Right atrium auricular region (tissue), 2 donors: ENCODE measurements at places on chromosomes 5 and 9. TPM values are rescaled to one million over a fixed set of nuclear protein-coding genes. Genes with fewer than 3 reads are reported as not detected.

DNA sequence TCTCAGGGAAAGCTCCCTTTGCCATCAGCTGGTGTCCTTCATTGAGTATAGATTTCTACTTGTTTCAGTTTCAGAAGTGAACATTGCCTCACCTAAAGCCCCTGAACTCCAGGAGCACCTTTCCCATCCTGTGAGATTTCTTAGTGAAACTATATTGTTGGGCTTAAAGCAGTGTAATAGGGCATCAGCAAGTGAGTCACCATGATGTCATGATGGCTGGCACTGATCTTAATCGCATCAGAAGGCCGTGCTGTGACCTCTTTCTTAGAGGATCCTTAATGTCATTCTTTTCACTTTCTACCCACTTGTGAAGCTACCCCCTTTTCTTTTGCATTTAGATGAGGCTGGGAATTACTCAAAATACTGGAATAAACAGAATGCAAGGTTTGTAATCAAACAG, 401.3 kb downstream of the MTRR start:
- no peaks in the 10 kb centered on the region for H3K4me1 ChIP-seq
- H3K27me3 ChIP-seq: no peaks in the 10 kb centered on the region
- no peak for DNase-seq
- H3K27ac ChIP-seq: no peak overlapping the region
- no peaks in the 10 kb centered on the region for H3K36me3 ChIP-seq
- no peak overlapping the region for H3K4me3 ChIP-seq

DNA sequence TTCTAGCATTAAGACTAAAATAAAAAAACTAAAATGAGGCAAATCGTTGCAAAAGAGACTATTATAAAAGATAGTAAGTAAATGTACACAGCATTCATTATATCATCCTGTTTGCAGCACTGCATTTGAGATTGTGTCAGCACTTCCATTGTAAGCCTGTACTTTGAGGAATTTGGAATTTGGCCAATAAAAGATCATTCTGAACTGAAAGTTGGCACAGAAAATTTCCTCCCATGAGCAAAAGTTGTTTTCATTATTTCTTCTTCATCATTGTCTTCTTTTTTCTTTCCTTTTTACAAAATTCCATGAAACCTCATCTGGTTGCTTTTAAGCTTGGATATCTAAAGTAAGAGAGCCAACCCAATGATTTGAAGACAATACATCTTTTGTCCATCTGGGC, 199.3 kb upstream of the ADAMTSL1 start:
- no peak overlapping the region for H3K4me3 ChIP-seq
- H3K36me3 ChIP-seq: no peaks in the 10 kb centered on the region
- no peak for DNase-seq

PCDHB15 gene
- total RNA-seq: 3.2 TPM

- DNase-seq: no peak
- H3K4me1 ChIP-seq: peaks cover 21% of the 10 kb centered on the region
- H3K27me3 ChIP-seq: no peaks in the 10 kb centered on the region
- no peaks in the 10 kb centered on the region for H3K36me3 ChIP-seq
- H3K27ac ChIP-seq: no peak overlapping the region
- no peak overlapping the region for H3K4me3 ChIP-seq
Observed at GRCh38 chr5:131610198-131611063, 24.6 kb downstream of the RAPGEF6 start.

IQGAP2 gene
- 5.4 TPM for total RNA-seq

ADGRV1 gene
- total RNA-seq: 1.8 TPM

SLCO6A1 gene
- not detected for total RNA-seq

DNAJC18 gene
- 5.9 TPM for total RNA-seq

ITK gene
- 0.33 TPM for total RNA-seq

GRCh38 chr9:127588740-127589506, 23.2 kb upstream of the STXBP1 start:
- DNase-seq: no peak
- no peak overlapping the region for H3K27ac ChIP-seq
- no peaks in the 10 kb centered on the region for H3K27me3 ChIP-seq
- H3K4me1 ChIP-seq: no peaks in the 10 kb centered on the region
- H3K4me3 ChIP-seq: no peak overlapping the region

- no peaks in the 10 kb centered on the region for H3K4me1 ChIP-seq
- H3K4me3 ChIP-seq: no peak overlapping the region
- H3K27me3 ChIP-seq: no peaks in the 10 kb centered on the region
- H3K27ac ChIP-seq: no peak overlapping the region
Observed at GRCh38 chr9:34372467-34373011, 4.2 kb downstream of the MYORG start.

GRCh38 chr9:128043467-128043868, 23.7 kb downstream of the NAIF1 start:
- H3K27ac ChIP-seq: no peak overlapping the region
- DNase-seq: no peak
- no peaks in the 10 kb centered on the region for H3K27me3 ChIP-seq
- no peak overlapping the region for H3K4me3 ChIP-seq

- no peaks in the 10 kb centered on the region for H3K4me1 ChIP-seq
- no peak overlapping the region for H3K4me3 ChIP-seq
- no peak overlapping the region for H3K27ac ChIP-seq
Observed at GRCh38 chr9:91842358-91843049, 107.5 kb downstream of the ROR2 start.

GRCh38 chr9:99173570-99174504, 47.9 kb downstream of the ALG2 start:
- no peak overlapping the region for H3K27ac ChIP-seq
- H3K36me3 ChIP-seq: no peaks in the 10 kb centered on the region
- no peak for DNase-seq
- no peaks in the 10 kb centered on the region for H3K4me1 ChIP-seq

- H3K36me3 ChIP-seq: no peaks in the 10 kb centered on the region
- peaks cover 29% of the 10 kb centered on the region for H3K4me1 ChIP-seq
- H3K4me3 ChIP-seq: no peak overlapping the region
- no peak for DNase-seq
- no peak overlapping the region for H3K27ac ChIP-seq
Observed at GRCh38 chr5:98767581-98767980, 5.9 kb upstream of the RGMB start.

DNA sequence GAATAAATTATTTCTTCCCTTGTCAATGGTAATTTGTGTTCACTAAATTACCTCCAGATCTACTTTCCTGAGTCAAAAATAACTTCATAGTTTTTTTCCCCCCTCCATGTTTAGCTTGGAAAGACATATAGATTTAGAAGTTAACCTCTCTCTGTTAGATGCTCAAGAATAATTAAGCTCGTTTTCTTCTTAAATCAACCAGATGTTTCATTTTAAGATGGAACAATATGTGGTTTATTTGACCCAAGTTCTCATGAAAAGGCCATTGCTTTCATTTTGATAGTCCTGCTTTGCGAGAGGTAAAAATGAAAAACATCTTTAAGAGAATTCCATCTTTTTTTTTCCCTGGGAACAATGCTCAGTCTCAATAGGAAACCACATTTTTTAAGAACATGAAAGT, 27.7 kb upstream of the GAS1 start:
- no peak for DNase-seq
- H3K27me3 ChIP-seq: no peaks in the 10 kb centered on the region
- no peak overlapping the region for H3K4me3 ChIP-seq
- H3K36me3 ChIP-seq: no peaks in the 10 kb centered on the region

CDH9 gene
- total RNA-seq: not detected

FAM114A2 gene
- 18.5 TPM for total RNA-seq

DNA sequence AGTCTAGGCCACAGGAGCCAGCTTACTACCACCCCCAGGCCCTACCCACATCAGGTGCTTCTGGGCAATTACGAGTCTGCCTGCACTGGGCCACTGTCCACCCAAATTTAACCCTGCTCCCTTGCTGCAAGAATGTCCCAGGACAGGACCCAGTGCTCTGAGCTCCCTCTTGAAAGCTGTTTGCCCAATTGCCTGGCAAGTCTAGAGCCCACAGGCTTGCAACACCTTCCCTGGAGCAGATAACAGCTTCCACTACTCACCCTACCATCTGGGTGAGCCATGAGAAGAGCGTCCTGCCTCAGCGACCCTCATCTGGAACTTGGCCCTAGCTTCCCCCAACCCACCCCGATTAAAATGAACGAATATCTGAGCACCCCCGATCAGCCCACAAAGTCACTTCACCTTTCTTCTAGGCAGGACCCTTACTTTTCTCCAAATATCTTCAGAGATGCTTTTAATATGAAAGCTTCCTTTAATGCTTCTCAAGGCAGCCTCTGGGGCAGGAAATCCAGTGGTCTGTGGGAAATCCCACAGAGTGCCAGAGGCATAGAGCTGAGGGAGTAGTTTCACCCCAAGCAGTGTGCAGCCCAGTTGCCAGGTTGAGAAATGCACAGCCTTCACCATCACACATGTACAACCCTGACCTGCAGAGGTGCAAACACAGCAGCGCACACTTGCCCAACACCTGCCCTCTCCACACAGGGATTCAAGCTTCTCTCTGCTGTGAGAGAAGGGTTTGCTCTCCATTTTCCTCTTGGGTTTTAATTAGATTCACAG, 10.6 kb downstream of the ACSL6 start:
- no peak overlapping the region for H3K4me3 ChIP-seq
- no peaks in the 10 kb centered on the region for H3K27me3 ChIP-seq
- H3K4me1 ChIP-seq: peaks cover 40% of the 10 kb centered on the region

DNA sequence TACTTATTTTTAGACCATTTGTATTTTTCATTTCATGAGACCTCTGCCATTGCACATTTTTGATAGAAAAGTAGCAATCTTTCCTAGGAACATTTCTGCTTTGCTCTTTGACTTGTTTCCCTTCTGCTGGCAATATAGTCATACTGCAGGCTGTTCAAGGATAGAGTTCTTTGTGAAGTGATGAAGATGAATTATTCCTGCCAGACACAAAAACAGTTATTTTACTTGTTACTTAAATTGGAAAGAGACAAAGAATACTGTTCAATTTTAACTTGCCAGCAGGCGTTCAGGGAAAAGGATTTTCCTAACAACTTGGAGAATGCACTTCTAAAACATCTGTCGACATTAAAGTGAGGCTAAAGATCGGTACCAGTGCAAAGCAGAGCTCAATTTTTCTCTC, 251.7 kb upstream of the ACTBL2 start:
- no peaks in the 10 kb centered on the region for H3K36me3 ChIP-seq
- no peaks in the 10 kb centered on the region for H3K27me3 ChIP-seq
- H3K4me1 ChIP-seq: no peaks in the 10 kb centered on the region
- H3K4me3 ChIP-seq: no peak overlapping the region
- no peak overlapping the region for H3K27ac ChIP-seq

TPPP gene
- 12.2 TPM for total RNA-seq

- no peak for DNase-seq
- no peaks in the 10 kb centered on the region for H3K27me3 ChIP-seq
- H3K36me3 ChIP-seq: no peaks in the 10 kb centered on the region
- no peak overlapping the region for H3K27ac ChIP-seq
- H3K4me3 ChIP-seq: no peak overlapping the region
- H3K4me1 ChIP-seq: no peaks in the 10 kb centered on the region
Observed at GRCh38 chr5:158522776-158523175, 576.9 kb downstream of the EBF1 start.

GRCh38 chr5:122156724-122157325, 27.5 kb downstream of the ZNF474 start:
- no peak overlapping the region for H3K4me3 ChIP-seq
- H3K4me1 ChIP-seq: no peaks in the 10 kb centered on the region
- H3K27me3 ChIP-seq: no peaks in the 10 kb centered on the region
- DNase-seq: no peak
- no peaks in the 10 kb centered on the region for H3K36me3 ChIP-seq

DNA sequence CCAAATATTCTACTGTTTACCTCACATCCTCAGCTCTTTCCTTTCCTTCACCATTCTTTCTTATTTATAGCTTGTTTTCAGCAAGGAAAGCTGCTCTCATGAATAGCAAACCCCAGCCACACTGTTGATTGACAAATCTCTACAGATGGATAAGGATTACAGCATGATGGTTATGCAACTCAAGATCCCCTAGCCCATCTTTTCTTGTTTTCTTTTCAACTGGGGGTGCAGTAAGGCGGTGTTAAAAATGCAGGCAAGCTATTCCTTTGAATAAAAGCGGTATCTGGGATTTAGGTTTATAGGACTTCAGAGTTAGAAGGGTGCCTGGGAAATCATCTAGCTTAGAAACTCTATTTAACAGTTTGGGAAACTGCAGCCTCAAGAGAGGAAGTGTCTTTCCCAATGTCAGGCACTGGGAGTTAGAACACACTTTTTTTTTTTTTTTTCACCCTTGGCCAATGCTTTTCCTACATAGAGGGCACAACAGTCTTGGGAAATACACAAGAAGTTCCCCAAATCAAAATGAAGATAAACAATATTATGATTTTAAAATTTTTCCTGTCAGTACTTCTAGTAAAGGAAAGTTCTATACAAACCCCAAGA, 2.6 kb downstream of the SPARC start:
- DNase-seq: no peak
- no peaks in the 10 kb centered on the region for H3K27me3 ChIP-seq
- H3K36me3 ChIP-seq: no peaks in the 10 kb centered on the region

GRCh38 chr5:119070828-119071560, at the start of gene DMXL1:
TSS of gene DMXL1 (plus strand) at chr5:119071087. CDS start at chr5:119071570, 483 bp downstream.
- peak within 1 kb of the TSS; percentile 94 for H3K27ac ChIP-seq
- no peaks in the 10 kb centered on the region for H3K36me3 ChIP-seq
- H3K4me1 ChIP-seq: peaks cover 29% of the 10 kb centered on the region
- DNase-seq: peak; percentile 100
- H3K4me3 ChIP-seq: peak within 1 kb of the TSS; percentile 94

- H3K4me3 ChIP-seq: no peak overlapping the region
- H3K4me1 ChIP-seq: no peaks in the 10 kb centered on the region
- no peaks in the 10 kb centered on the region for H3K27me3 ChIP-seq
- no peak for DNase-seq
Observed at GRCh38 chr5:52560366-52560765, 227.3 kb upstream of the ITGA1 start.
